ENCODE measurements at places on chromosomes 2 and 18.

DNA sequence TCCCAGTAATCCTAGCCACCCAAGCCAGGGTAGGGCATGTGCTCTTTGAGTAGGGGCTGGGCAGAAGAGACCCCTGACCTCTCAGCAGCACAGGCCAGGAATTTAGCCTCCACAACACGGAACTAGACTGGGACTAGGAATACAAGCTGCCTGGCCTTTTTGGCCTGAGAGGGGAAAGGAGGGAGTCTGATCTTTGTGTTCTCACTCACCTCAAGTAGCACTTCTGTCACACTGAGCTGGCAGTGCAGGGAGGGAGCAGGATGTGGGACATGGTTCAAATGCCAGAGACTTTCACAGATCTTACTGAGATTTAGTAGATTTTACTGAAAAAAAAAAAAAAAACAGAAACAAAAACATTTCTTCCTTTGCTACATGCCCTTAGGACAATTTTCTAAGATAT lies 395.2 kb downstream of the CMPK2 start:
- no peak for DNase-seq

GRCh38 chr2:30362468-30363081 lies 84.5 kb upstream of the LCLAT1 start:
- DNase-seq, result no peak

- DNase-seq, result peak; percentile 86
Measured at GRCh38 chr2:130391058-130391871, 35.4 kb downstream of the PTPN18 start.

DNA sequence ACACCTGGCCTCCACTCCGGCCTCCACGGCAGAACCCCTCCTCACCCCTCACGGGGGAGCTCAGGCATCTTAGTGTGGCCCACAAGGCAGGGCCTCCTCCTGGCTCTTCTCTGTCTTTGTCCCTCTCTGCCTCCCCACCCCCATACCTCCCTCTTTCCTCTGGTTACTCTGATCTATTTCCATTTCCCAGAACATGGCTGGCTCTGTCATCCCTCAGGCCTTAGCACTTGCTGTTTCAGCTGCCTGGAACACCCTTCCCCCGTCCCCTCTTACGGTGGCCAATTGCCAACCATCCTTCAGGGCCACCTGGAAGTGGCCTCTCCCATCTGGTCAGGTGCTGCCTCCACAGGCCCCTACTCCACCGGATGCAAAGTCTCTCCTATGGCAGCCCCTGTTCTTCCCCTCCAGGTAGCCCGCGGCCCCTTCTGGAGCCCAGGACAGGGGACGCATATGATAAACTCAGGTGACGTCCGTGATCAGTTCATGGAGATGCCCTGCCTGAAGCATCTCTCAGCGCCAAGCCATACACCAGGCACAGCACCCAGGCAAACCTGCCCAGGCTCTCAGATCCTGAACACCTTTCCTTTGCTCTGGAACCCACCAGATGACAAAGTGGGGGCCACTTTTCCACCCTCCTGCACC lies 3.6 kb upstream of the ECEL1 start:
- DNase-seq, result no peak

- DNase-seq, result no peak
Measured at GRCh38 chr2:42041377-42042127, 6.3 kb upstream of the PKDCC start.

DNA sequence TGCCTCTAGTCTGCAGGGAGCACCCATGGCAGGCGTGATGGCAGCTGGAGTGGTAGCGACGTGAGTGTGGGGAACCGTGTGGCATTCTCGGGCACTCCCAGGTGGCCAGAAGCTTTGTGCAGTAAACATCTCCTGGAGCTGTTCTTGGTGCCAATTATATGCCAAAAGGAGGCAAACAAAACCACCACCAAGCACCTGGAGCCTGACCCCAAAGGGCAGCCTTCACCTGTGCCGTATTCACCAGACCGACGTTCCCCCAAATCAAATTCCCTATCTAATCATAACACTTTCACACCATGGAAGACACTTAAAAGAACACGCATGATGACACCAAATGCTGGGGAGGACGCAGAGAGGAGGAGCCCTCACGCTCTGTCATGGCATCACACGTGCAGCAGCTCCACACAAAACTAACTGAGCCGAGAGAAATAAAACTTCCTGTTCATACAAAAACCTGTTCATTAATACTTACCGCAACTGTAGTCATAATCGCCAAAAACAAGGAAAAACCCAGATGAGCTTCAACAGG lies 123.6 kb downstream of the EIPR1 start:
- DNase-seq, result no peak

DNA sequence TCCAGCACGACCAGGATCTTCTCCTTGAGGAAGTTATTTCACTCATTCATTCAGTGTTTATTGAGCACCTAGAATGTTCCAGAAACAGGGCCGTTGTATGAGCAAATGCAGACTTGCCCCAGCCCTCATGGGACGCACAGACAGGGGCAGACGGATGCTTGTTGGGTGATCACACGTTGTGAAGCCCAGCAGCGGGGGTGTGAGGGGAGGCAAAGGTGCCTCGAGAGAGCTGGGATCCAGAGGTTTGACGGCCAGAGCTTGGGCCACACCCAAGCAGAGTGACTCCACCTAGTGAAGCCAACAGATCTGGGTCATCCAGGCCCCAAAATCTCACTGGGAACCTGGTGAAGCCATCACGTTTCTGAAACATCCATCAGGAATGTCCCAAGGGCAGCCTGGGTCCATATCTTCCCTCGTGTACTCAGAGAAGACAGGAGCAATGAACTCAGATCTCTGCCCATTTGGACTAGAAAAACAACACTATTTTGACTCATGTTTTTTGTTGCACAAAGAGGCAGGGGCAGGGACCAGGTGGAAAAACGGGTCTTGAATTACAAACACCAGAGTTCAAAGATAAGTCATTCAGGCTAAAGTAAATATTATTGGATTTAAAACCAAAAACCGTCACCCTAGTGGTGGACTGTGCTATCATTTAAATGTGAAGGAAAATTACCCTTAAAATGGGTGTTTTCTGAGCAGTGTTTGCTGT lies 54.9 kb upstream of the RBM44 start:
- no peak for DNase-seq

DNA sequence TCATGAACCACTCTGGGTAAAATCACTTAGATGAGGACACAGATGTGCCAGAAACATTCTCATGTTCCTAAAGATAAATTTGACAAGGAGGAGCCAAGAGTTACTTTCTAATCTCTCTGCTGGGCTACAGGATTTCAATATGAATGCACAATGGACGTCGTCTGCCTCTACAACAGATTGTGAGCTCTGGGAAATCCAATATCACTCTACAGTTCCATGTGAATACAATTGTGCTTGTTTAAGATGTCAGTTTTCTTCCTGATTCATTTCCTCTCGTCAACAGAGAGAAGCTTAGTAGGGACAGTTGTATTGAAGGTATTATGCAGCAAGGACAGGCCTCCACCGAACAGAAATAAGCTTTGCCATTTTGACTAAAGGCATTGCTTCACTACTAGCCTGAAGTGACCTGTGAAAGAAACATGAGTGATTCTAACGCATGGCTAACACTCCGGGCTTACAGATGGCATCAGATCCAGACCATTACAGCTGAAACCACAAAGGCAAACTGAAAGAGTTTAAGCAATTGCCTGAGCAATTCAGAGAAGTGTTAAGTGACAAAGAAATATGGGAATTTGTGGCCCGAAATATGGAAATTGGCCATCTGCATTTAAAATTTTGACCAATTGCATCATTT lies 1591.5 kb downstream of the LRP1B start:
- DNase-seq, result no peak

GRCh38 chr2:174516501-174517378 lies 29.9 kb upstream of the GPR155 start:
- DNase-seq, result peak; percentile 9

DNA sequence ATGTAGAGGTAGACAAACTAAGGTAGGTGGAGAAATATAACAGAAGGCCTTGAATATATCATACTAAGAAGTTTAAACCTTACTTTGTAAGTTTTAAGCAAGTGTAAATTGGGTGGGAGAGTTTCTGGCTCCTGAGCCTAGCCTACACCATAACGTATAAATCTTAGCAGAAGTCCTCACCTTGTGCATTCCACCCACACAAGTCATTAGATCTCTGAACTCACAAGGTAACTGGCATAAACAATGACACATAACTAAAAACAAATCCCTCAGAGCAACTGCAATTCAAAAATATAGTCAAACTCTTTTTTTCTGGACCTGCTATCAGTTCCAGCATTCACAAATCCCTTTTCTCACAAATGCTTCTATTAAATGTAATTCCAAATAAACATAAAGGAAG lies 9.4 kb downstream of the REV1 start:
- DNase-seq, result no peak

- no peak for DNase-seq
Measured at GRCh38 chr2:31151501-31151900, 13.3 kb upstream of the GALNT14 start.

Data from Ammon's horn (tissue), 1 donor.